ENCODE measurements at places on chromosomes 6 and 20.

- peak; percentile 65 for DNase-seq
Observed at GRCh38 chr6:11296449-11297375, 64.2 kb upstream of the NEDD9 start.

- no peak for DNase-seq
Observed at GRCh38 chr20:43320536-43320935, 130.8 kb upstream of the PTPRT start.

DNA sequence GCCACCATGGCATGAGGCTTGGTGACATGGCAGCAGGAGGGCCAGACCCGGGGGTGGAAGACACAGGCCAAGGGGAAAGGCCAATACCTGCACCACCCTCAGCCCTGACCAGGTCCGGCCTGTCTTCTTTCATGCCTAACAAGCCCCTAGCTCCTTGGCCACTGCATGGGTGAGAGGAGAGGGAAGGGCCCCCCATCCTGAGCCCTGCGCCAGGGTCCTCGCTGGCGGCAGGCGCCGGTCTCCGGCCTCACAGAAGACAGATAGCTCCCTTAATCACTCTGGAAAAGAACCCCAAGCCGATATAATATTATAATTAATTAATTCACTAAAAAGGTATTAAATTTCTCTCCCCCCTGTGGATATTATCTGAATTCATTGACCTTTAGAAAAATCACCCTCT lies 41.4 kb downstream of the MDFI start:
- DNase-seq = no peak

GRCh38 chr20:542777-543368 lies 717 bp downstream of the CSNK2A1 start:
- DNase-seq = peak; percentile 9

Measured in renal cortical epithelial cell (primary cell).